ENCODE measurements at places on chromosomes 4 and X. TPM values are rescaled to one million over a fixed set of nuclear protein-coding genes. Genes with fewer than 3 reads are reported as not detected.

GRCh38 chrX:141278306-141278705 lies 36.0 kb upstream of the SPANXC start:
- H3K4me1 ChIP-seq: no peaks in the 10 kb centered on the region
- no peaks in the 10 kb centered on the region for H3K36me3 ChIP-seq
- no peak overlapping the region for H3K4me3 ChIP-seq
- H3K27me3 ChIP-seq: no peaks in the 10 kb centered on the region
- no peak overlapping the region for H3K27ac ChIP-seq

- peaks cover 35% of the 10 kb centered on the region for H3K4me1 ChIP-seq
- H3K27ac ChIP-seq: peak overlapping the region; percentile 96
Measured at GRCh38 chrX:15751155-15751819, 13.2 kb downstream of the CA5B start.

GRCh38 chr4:92381616-92382015 lies 77.8 kb downstream of the GRID2 start:
- no peaks in the 10 kb centered on the region for H3K4me1 ChIP-seq
- no peaks in the 10 kb centered on the region for H3K36me3 ChIP-seq
- H3K4me3 ChIP-seq: no peak overlapping the region
- no peaks in the 10 kb centered on the region for H3K27me3 ChIP-seq

TLR7 gene
- total RNA-seq: 0.42 TPM

Data from T-helper 17 cell (primary cell).